ENCODE measurements at places on chromosomes 6 and 20.

- DNase-seq: no peak
These were observed 15.8 kb upstream of the ENPP5 start for GRCh38 chr6:46186583-46186982.

DNA sequence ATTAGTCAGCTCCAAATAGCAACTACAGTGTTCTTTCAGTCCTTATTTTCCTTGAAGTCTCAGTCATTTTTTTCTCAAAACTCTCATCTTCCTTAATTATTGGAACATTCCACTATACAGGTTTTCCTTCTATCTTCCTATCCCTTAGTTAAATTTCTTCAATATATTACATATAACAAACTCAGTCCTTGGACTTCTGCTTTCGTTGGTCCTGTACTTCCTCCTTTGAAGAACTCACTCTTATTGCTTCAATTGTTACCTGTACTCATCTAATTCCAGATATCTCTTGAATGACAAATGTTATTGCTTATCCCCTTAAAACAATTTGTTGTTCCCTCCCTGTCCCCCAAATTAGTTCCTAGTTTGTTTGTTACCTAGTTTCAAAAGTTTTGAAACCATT, 67.7 kb upstream of the NOTCH4 start:
- DNase-seq: no peak

- DNase-seq: no peak
These were observed 63.1 kb downstream of the ANKRD6 start for GRCh38 chr6:89495961-89496535.

DNA sequence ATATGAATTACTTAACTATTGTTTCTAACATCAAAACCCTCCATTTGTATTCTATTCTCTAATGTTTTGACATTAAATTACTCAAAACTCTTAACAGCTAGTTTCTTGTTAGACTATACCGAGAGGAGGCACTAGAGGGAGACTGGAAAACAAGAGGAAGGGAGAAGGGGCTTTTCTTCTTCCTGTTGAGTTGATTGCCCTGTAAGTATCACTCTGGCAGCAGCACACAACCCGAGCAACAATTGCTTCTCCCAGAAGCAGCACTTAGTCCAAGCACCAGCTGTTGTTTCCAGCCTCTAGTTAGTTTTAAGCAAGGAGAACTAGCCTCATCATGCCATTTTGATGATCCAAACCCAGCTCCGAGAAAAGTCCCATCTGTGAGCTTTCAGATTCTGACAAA, 603.8 kb downstream of the PRKN start:
- peak; percentile 16 for DNase-seq

GRCh38 chr20:44011251-44011940, 96.7 kb downstream of the TOX2 start:
- DNase-seq: no peak

DNA sequence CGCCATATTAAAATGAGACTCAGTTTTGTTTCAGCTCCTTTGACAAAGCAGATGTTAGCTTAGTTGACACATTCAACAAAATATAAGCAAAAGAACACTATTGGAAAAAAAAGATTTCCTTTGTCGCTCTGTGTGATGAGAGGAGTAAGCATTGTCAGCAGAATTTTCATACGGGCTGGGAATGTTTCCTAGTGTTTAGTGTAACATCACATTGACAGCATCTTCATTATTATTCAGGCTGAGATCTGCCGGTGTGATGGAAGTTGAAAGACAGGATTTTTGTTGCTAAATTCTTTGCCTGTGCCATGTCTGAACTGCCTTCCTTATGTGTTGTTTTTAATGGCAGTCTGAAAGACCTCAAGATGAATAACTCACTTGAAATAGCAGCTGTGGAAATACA, 49.1 kb downstream of the GRM1 start:
- DNase-seq: no peak

DNA sequence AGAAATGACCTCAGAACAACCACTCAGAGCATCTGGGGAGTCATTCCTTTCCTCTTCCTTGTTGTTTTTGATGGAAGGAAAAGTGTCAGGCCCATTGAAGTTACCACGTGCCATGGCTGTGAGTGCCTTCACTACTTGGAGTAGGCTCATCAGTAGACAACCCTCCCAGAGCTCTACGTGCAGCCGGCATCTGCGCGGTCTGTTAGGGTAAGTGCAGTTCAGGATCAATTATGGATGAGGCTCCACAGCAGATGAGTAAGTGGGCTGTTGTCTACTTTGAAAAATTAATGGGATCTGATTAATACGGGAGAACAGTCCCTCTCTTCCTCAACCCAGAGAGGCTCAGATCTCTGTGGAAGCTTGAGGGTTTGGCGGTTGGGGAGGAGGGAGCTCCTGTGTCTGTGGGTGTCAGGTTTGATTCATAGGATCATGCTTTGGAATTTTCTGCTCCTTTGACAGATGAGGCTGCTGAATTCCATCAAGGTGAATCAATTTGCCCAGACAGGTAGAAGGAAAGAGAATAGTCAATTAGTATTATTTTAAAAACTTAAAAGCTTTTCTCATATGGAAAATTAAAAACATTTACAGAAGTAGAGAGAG, 93.8 kb upstream of the TOX2 start:
- no peak for DNase-seq

- no peak for DNase-seq
These were observed 1463.0 kb downstream of the HACE1 start for GRCh38 chr6:103396768-103397167.

- no peak for DNase-seq
These were observed 57.1 kb downstream of the CRYBG1 start for GRCh38 chr6:106417572-106418147.

- no peak for DNase-seq
These were observed 46.4 kb upstream of the CAP2 start for GRCh38 chr6:17347012-17347411.

- DNase-seq: no peak
These were observed 1.2 kb upstream of the CD24 start for GRCh38 chr6:106975738-106976064.

Data from ELF-1 (cell line).